ENCODE measurements at places on chromosomes 11 and 22.
A peak's percentile ranks its signal among the peaks of the same experiment; 100 is the strongest.

DNA sequence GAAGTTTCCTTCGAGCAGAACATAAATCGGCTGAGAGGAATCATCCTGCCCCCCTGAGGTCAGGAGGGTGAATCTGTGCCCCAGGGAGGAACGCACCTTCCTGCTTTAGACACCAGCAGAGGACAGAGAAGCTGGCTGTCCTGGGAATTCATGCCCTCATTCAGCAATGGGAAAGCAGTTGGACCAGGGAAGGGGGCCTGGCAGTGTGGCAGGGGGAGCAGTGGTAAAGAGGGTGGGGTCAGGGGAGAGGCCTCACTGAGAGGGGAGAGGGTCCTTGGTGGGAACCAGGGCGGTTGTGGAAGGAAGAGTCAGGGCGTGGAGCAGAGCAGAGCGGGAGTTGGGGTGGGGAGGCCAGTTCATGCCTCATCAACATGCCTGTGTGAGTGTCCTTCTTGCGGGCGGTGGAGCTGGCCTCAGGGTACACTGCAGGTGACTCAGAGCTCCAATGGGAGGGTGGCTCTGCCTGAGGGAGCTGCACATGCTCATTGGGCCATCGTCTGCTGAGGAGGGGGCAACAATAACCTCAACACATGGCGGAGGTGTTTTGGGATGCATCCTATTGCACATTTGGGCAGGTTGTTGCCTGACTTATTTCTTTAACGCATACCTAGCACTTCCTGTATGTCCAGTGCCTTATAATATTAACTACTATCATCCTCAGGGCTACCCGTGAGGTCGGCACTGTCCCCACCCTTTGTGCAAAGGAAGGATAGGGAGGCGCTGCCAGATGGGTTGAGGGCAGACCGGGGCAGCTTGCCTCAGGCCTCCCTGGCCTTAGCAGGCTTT lies 23.2 kb downstream of the MED15 start:
- no peak for DNase-seq

- peak; percentile 97 for DNase-seq
Observed at GRCh38 chr11:69013009-69013951, at the start of gene MRGPRF. Gene MRGPRF, minus strand, starts transcription at chr11:69013246. Its CDS starts 3,345 bp downstream, at chr11:69009901.

DNA sequence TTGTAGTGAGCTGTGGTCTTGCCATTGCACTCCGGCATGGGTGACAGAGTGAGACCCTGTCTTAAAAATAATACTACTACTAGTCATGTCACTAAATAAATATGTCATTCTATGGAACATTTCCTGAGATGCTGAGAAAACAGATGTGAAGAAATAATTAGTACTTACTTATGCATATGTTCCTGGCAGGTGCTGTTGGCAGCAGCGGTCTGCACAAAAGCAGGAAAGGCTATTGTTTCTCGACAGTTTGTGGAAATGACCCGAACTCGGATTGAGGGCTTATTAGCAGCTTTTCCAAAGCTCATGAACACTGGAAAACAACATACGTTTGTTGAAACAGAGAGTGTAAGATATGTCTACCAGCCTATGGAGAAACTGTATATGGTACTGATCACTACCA lies 8.8 kb downstream of the ARCN1 start:
- no peak for DNase-seq

DNA sequence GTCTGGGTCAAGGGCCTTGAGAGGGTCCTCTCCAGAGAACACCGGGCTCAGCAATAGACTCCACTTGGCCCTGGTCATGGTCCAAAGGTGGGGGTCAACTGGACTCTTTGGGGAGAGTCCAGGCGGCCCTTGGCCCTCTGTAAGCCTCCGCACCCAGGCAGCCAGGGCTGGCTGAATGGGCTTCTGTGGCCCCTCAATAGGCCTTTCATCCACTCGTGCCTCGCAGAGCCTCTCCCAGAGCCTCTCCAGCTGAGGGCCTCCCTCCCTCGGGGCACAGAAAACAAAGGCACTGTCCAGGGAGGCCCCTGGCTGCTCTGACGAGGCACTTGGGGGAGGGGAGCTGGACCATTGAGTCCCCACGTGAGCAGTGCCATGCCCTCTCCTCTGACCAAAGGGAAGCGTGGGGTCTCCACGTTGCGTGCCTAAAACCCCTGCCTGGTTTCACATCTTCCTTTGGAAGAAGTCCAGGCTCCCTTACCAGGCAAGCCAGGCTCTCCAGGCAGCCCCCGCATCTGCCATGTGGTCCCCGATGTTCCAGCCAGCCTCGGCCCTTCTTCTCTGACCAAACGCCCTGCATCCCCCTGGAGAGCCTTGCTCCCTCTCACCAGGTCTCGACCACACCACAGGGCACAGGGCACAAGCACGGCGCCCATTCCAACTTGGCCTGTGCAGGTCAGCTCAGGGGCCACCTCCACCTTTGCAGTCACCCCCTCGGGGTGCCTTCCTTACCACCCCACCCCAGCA lies 15.5 kb downstream of the KIAA0930 start:
- DNase-seq, result peak; percentile 27

- no peak for DNase-seq
Observed at GRCh38 chr11:47443028-47443700, 5.8 kb downstream of the RAPSN start.

GRCh38 chr11:1303973-1304372 lies 5.5 kb downstream of the TOLLIP start:
- DNase-seq, result peak; percentile 18

Data from right hindlimb (tissue), 1 donor.